NCI-H187 treated with DMSO at 0.1 percent for 48 hours (cell line): ENCODE measurements at places on chromosomes 2 and 18.

GRCh38 chr2:144290276-144290675 is 229.6 kb downstream of the ZEB2 start:
- no peak for DNase-seq

DNA sequence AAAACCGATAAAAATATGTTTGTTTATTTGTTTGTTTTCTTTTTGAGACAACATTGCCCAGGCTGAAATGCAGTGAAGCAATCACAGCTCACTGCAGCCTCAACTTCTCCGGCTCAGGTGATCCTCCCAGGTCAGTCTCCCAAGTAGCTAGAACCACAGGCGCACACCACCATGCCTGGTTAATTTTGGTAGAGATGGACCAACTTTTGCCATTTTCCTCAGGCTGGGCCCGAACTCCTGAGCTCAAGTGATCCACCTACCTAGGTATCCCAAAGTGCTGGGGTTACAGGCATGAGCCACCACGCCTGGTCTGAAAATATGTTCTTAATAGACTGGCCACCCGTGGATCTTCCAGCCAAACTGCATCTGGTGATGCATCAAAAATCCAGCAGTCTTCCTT is 1482.7 kb upstream of the NXPH2 start:
- DNase-seq: no peak

- no peak for DNase-seq
Measured at GRCh38 chr2:119438128-119438656, 6.5 kb downstream of the TMEM37 start.

- DNase-seq: no peak
Measured at GRCh38 chr2:207819839-207820784, 50.4 kb upstream of the FZD5 start.

GRCh38 chr2:55140316-55141219 is 90.3 kb upstream of the RTN4 start:
- no peak for DNase-seq

GRCh38 chr18:76369791-76370190 is 125.3 kb downstream of the ZNF516 start:
- DNase-seq: no peak

GRCh38 chr18:12567849-12568248 is 90.1 kb downstream of the SPIRE1 start:
- no peak for DNase-seq

DNA sequence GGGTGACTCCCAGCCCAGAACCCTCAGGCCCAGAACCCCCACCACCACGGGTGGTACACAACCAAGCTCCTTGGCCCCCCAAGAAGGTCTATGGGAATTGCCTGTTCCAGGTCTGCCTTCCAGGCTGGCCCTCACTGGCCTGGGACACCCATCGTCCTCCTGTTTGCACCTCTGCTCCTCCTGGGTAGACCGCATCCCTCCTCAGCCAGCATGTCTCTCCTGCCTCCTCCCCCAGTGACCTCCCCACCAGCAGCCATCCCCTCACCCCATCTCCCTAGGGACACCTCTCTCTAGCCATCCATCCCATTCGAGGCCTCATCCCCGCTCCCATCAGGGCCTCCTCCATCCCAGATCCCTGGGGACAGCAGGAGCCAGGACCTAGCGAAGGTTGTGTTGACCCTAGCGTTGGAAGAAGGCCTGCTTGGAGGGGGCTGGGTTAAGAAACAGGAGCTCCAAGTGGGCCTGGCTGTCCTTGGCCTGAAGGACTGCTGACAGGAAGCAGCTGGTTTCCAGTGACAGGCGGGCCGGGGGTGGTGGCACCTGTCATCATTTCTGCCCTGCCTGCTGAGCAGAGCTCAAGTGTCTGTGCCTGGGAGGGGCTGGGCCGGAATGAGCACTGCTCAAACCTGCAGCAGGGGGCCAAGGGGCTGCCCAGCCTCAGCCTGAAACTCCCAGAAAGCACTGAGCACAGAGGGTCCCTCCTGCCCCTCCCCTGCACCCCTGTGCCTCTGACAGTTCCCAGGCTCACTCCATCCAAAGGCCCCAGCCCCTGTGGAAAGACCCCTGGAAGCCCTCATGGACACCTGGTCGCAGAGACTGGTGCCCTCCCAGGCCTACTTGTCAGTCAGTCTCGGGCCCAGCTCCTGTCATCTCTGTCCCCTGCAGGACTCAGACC is 96.0 kb upstream of the OTOS start:
- peak; percentile 39 for DNase-seq

DNA sequence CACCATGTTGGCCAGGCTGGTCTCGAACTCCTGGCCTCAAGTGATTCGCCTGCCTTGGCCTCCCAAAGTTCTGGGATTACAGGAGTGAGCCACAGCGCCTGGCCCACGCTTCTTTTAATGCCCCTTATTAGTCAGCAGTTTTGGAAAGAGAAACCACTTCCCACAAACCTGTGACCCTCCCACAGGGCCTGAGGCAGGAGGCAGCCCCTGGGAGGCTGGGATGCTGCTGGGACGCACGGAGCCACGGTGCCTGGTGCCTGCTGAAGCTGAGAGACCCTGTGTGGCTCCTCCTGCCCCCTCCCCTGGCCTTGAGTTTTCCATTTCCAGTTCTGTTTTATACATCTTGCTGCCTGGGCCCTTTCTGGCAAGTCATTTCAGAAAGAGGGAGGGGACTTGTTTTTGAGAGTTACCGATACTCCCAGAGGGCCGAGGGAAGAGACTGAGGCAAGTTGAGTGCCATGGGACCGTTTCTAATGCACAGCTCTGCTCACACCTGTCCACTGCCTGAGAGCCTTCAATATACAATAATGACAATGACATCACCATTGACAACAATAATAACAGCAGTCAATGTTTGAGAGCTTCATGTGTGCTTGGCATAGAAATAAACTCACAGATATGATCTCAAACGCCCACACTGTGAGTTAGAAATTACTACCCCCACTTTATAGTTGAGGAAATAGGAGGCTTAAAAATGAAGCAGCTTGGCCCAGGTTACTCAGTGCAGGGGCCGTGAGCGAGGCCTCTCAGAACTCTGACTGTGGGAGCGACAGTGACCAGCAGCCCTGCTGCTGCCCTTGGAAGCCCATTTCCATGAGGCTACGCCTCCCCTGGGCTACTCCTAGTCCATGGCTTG is 78.1 kb upstream of the YWHAQ start:
- DNase-seq: no peak

DNA sequence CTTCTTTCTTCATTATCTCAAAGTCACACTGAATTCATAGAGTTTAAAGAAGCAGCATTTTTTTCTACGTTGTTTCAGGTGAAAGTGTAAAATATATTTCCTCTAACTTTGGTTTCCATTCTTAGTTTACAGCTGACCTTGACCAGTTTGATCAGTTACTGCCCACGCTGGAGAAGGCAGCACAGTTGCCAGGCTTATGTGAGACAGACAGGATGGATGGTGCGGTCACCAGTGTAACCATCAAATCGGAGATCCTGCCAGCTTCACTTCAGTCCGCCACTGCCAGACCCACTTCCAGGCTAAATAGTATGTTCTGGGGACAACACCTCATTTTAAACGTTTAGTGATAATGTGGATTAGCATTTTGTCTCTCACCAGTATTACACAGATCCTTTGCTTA is 82.4 kb downstream of the PTRHD1 start:
- no peak for DNase-seq

DNA sequence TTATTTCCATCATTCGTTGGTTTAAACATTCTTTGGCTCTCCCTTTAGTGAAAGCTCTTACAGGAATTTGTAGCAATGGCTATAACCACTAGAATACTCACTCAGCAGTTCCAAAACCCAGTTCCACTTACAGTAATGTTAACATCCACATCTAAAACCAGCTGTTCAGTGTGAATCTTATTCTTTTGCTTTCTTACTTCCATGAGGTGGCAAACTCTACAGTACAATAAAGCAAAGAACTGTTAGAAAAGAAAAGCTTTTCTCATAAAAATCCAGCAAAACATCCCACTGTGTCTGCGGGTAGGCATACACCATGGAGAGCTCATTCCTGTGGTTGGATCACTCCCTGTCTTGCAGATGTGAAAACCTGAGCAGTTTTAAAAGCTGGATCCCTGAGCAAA is 147.1 kb downstream of the ARHGAP28 start:
- DNase-seq: no peak

- no peak for DNase-seq
Measured at GRCh38 chr2:178484245-178485041, 4.2 kb downstream of the PLEKHA3 start.

- no peak for DNase-seq
Measured at GRCh38 chr2:41782306-41783158, 265.3 kb upstream of the PKDCC start.

DNA sequence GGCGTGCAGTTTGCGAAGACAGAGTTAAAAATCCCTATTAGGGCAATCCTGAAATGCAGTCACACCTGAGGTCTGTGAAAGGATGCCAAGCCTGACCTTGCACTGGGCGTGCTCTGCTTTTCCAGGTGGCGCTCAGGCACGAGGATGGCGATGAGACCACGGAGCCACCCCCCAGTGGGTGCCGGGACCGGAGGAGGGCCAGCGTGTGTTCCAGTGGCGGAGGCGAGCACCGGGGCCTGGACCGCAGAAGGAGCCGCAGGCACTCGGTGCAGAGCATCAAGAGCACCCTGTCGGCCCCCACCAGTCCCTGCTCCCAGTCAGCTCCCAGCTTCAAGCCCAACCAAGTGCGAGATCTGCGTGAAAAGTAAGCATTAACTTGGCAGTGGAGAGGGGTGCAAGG is 203.4 kb downstream of the TPGS2 start:
- no peak for DNase-seq

DNA sequence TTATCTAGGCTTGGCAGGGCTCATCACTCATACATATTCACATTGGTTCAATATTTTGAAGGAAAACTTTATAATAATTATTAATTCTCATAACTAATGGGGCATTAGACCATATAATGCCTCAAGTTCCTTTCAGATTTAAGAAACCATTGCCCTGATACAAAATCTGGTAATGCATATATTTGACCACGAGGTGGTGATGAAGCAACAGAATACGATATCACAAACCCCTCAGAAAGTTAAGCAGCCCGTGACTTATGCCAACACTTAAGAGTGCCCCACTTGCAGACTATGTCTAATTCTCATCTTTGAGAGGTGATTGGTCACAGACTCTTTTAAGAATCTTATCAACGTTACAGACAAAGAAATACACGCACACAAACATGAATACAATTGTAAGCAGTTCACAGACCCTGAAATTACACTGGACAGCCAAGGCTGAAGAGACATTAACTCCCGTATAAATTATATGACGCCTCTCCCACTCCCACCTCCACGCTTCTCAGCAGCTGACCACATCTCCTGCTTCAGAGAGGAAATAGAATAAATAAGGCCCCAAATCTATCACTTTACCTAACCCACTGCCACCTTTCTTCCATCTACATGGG is 20.7 kb upstream of the DNAH6 start:
- no peak for DNase-seq

- no peak for DNase-seq
Measured at GRCh38 chr18:77597726-77598125, 348.1 kb downstream of the GALR1 start.

GRCh38 chr2:83665894-83666293 is 793.2 kb downstream of the SUCLG1 start:
- DNase-seq: no peak

DNA sequence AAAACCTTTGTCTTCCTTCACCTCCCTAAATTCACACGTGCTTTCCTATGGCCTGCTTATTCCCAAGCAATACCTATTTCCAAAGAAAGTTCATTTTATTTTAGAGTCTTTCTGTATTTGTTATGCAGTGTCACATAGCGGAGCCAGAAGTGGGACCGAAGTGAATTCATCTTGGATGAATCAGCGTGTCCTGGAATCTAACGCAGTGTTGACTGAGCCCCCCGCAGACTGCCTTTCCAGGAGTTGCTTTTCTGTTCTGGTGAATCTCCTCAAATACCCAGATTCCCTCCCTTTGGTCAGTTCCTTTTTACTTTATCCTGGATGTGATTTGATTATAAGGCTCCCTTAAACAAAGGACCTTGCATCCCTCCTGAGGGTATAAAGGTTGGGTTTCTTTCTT is 10.8 kb downstream of the ALPP start:
- DNase-seq: no peak

DNA sequence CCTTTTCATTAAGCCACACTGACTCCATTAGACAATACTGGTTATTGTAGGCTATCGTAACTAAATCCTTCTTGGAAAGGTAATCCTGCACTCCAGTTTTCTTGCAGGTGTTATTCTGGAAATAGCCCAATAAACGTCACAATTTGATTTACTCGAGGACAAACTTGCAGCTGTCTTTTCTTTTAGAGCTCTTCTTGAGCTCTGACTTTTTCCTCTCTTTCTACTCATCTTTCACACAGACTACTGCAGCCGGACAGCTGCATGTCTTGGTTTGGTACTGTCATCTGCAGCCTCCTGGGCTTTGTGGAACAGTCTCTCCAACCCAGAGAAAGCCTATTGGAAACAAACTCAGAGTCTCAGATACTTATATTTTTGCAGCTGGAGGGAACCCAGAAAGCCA is 23.0 kb upstream of the MSGN1 start:
- DNase-seq: no peak

- no peak for DNase-seq
Measured at GRCh38 chr2:127864877-127865276, 6.9 kb upstream of the POLR2D start.

DNA sequence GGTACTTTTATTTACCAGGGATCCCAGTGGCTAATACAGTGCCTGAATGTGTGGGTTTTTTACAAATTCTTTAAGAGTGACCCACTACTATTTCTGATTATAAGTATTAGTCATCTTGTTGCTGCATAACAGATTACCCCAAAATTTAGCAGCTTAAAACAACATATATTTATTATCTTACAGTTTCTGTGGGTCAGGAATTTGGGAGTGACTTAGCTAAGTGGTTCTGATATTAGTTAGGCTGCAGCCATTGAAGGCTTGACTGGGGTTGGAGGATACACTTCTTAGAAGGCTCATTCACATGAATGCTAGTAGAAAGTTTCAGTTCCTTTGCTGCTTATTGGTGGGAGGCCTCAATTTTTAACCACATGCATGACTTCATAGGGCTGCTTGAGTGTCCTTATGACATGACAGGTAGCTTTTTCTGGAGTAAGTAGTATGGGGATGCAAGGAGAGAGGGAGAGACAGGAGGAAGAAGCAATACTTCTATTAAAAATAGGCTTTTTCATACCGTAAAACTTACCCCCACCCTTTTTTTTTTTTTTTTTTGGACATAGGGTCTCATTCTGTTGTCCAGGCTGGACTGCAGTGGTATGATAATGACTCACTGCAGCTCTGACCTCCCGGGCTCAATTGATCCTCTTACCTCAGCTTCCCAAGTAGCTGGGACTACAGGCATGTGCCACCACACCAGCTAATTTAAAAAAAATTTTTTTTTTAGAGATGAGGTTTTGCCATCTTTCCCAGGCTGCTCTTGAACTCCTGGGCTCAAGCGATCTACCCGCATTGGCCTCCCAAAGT is 13.3 kb upstream of the POLE4 start:
- no peak for DNase-seq

- no peak for DNase-seq
Measured at GRCh38 chr2:68561372-68561771, 82.0 kb upstream of the PROKR1 start.

GRCh38 chr2:29238497-29238896 is 123.3 kb downstream of the CLIP4 start:
- no peak for DNase-seq

- no peak for DNase-seq
Measured at GRCh38 chr2:62455957-62456692, 49.9 kb downstream of the TMEM17 start.
